Dermis blood vessel endothelial cell (primary cell): ENCODE measurements at places on chromosomes 1 and 21. TPM values are rescaled to one million over a fixed set of nuclear protein-coding genes. Genes with fewer than 3 reads are reported as not detected.
A peak's percentile ranks its signal among the peaks of the same experiment; 100 is the strongest.

AADACL3 gene
- total RNA-seq, result not detected in 2 replicates

DNA sequence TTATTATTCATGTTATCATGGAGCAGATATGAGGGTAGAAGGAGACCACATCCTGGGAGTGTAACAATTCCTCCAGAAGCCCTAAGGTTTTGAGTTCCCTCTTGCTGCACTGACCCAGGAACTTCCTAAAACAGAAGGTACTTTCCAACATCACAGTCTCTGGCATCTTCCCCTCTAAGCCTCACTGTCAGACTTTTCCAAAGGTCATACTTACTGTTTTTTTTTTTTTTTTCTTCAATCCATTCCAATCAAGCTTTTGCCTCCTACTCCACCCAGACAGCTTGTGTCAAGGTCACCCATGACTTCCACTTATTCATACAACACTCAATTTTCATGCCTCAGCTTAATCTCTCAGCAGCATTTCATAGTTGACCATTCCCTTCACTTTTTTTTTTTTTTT, 18.4 kb upstream of the UQCRHL start:
- no peak for DNase-seq

DNA sequence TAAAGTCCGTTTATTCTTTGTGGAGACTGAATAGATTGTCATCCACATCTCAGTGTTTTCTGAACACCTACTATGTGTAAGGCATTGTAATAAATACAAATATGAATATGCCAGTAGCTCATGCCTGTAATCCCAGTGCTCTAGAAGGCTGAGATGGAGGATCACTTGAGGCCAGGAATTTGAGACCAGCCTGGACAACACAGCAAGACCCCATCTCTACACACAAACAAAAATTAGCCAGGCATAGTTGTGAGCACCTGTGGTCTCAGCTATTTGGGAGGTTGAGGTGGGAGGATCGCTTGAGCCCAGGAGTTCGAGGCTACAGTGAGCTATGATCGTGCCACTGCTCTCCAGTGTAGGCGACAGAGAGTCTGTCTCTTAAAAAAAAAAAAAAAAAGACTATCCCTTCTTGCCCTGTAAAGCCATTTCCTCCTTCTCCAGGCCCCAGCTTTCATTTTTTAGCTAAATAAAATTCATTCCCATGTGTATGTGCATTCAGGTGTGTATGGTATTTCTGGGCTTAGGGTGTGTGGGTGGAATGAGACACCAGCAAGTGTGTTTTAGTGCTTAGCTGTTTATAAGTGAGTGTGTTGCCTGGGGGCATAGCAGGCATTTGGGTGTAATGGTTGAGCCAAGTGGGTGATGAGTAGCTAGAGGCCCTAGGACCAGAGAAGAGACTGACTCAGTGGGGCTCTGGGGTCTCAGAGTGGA, 7.8 kb downstream of the CELSR2 start:
- no peak for DNase-seq

PDPN gene
- total RNA-seq, result 65.0 and 88.5 TPM in 2 replicates

- DNase-seq, result no peak
Observed at GRCh38 chr1:213245260-213245910, 194.3 kb downstream of the RPS6KC1 start.

- no peak for DNase-seq
Observed at GRCh38 chr1:1115136-1115785, 628 bp downstream of the C1orf159 start.

GRCh38 chr1:41650028-41650880, 165.8 kb upstream of the EDN2 start:
- peak; percentile 15 for DNase-seq

DNA sequence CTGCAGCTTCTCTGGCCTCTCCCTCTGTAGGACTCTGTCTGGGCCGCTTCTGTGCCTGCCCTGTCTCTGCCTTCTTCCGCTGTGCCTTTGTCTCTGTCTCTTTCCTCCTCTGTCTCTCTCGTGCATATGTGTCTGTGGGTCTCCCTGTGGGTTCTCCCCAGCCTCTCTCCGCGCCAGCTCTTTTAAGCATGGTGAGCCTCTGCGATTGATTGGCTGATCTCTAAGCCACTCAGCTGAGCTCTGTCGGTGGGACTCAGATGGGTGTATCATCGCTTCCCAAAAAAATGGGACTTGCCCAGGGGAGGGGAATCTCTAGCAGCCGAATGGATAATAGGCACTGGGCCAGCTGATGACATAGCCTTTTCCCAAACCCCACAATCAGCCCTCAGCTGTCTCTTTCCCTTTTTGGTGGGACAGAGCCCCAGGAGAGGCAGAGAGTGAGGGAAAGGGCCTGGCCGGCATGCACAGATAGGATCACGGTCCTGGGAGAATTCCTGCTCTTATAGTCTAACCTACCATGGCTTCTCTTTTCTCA, at the start of gene ADAMTS4:
TSS of gene ADAMTS4 (minus strand) at position 158 of the 535 bp plus-strand sequence. CDS start 427 bp downstream, outside the sequence.
- peak; percentile 79 for DNase-seq
